ENCODE measurements at places on chromosomes 12 and 14. TPM values are rescaled to one million over a fixed set of nuclear protein-coding genes. Genes with fewer than 3 reads are reported as not detected.
A peak's percentile ranks its signal among the peaks of the same experiment; 100 is the strongest.

Gene CCDC196
- polyA plus RNA-seq = not detected

Gene DLK1
- not detected for polyA plus RNA-seq

Gene CLEC9A
- polyA plus RNA-seq = not detected

Gene FIGNL2
- 0.23 TPM for polyA plus RNA-seq

Gene PTGER2
- polyA plus RNA-seq = 9.1 TPM

Gene IQSEC3
- polyA plus RNA-seq = not detected

Gene SCARB1
- 5.0 TPM for polyA plus RNA-seq

Gene ACYP1
- 19.3 TPM for polyA plus RNA-seq

Gene CELA1
- not detected for polyA plus RNA-seq

Gene RNASE7
- not detected for polyA plus RNA-seq

Gene CLEC4A
- polyA plus RNA-seq = 0.62 TPM

Gene SERPINA9
- 0.31 TPM for polyA plus RNA-seq

Gene RNASE1
- polyA plus RNA-seq = not detected

Gene METTL3
- 28.6 TPM for polyA plus RNA-seq

Gene HOTAIR
- polyA plus RNA-seq = not detected

Gene CAPZA3
- polyA plus RNA-seq = not detected

GRCh38 chr12:6084261-6084968 lies 40.1 kb downstream of the VWF start:
- peak; percentile 79 for DNase-seq

- no peak for DNase-seq
These were observed 24.9 kb downstream of the CCDC88C start for GRCh38 chr14:91392623-91393303.

- no peak for DNase-seq
These were observed 30.7 kb downstream of the RBM19 start for GRCh38 chr12:113935459-113935858.

DNA sequence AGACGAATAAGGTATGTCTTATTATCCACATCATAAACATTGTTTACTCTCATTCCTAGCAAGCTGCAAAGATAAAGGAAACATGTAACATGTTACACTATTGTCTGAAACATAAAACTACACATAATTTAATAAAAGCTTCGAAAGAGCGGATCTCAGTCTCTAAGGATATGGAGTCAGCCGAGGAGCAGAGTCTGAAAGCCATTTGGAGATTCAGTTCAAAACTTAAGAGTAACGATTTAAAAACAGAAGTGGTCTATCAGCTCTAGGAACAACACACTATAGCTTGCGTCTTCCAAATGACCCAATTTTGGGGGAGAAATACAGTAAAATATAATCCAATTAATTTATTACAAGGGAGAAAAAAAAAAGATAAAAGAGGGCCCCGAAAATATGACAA lies 775 bp downstream of the NEMF start:
- DNase-seq = peak; percentile 48

GRCh38 chr12:47504775-47505446 lies 200.9 kb downstream of the RPAP3 start:
- DNase-seq = peak; percentile 88

- DNase-seq = peak; percentile 94
These were observed 8.4 kb upstream of the INF2 start for GRCh38 chr14:104680806-104681688.

DNA sequence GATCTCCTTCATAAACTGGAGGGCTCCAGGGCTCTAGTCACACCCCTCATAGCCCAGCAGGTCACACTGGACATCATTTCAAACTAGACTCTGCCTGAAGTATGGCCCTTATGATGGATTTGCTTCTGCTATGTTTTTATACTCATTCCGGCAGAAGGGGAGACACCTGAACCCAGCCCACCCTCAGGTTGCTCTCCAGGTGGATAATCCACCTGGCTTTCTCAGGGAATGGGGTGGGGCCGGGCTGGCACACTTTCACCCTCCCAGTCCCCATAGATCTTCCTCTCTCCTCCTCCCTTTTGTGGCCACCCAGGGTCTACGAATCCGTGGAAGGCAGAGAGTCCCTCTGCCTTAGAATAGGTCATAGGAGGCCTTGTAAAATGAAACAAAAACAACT lies 9.8 kb upstream of the KRT73 start:
- no peak for DNase-seq

DNA sequence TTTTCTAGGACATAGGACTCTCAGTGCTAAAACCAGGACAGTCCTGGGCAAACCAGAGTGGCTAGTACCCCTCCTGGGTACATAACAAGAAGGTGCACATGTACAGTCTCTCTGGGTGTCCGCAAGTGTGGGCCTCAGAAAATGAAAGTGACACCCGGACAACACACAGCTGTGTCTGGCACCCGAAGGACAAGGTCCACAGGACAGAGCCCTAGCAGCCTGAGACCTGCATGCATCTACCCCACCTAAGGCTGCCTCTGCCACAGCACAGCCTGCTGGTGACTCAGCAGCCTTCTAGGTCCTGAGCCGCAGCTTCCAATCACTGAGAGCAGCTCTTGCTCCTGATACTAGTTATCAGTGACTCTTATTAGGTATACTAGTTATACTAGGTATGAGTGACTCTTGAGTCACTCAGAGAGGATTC lies 784.1 kb upstream of the TBX3 start:
- peak; percentile 16 for DNase-seq

GRCh38 chr14:94636744-94637412 lies 24.7 kb downstream of the SERPINA3 start:
- peak; percentile 23 for DNase-seq

DNA sequence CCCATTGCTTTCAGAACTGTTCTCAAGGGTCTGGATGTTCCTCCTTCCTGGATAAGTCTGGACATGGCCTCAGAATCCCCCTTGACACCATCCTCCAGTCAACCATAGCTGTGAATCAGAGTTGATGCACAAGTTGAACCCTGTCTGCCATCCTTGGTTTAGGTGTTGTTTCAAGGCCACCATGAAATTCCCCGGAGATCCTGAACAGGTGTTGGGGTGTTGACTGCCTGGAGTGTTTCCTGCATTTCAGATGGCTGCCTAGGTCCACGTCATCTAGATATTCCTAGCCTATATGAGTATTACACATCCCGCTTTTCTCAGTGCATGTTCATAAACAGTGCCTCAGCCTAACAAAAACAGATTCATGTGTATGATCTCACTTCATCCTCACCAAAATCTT lies 86.7 kb upstream of the PWP1 start:
- DNase-seq = no peak

DNA sequence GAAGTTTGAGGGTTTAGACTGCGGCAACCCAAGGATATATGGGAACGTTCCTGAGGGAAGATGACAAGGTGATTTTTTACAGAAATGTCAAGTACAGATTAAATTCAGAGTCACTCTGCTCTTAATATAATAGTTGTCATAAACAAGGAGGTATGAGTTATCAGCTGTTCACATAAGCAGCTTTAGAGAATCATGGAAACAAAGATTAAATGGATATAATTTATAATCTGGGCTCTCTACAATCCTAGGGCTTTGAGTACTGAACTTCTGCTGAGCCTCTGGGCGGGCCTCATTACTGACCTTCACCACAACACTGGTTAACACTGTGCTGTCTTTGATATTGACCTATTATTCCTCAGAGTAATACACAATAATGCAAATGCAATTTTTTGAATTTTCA lies 577.8 kb downstream of the RPS29 start:
- DNase-seq = no peak

DNA sequence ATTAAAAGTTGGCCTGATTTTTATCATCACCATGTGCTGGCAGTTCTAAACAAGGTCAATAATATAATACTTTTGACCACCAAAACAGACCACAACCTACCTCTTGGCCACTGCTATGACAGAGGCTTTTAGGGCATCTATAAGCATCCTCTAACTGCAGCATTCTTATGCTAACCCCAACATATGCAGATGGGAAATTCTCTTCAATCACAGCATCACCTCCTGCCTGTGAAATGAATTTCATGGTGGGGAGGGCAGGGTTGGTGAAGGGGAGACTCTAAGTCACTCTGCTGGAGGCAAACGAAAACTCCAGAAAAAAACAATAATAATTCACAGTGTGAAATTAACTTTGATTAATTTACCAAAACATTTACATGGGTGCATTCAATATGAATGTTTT lies 78.8 kb upstream of the FAR2 start:
- no peak for DNase-seq

GRCh38 chr14:50007123-50007903 lies 109.1 kb downstream of the VCPKMT start:
- DNase-seq = no peak

GRCh38 chr12:72094490-72094889 lies 155.8 kb downstream of the TPH2 start:
- DNase-seq = no peak

DNA sequence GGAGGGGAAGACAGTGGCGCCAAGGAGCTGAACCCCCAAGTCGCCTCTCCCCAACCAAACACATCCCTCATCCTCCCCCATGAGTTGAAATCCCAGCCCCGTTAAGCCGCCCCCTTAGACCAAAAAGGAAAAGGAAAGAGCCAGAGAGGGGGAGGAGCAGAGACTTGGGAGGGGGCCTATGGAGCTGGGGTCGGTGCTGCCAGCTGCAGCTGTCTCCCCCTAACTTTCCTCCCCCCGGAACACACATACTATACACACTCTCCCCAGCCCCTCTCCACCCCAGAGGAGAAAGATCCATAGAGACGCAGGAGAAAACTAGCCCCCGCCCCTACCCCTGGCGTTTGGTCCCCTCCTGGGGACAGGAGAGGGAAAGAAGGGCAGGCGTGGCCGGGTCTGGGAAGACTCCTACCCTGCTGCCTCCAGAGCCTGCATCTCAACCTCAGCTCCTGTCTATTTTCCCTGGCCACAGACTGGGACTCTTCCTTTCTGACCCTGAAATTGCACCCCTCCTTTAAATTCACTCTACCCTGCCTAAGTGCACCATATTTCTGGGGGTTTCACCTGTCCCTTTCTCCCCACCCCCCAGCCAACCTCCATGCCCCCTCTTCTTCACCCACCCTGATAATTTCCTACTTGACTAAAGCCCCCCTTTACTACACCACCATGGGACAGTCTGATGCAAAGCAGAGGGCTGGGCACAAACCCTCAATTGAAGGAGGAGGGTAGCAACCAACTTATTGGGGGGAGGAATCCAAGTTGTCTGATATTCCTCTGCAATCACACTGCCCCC lies 1.7 kb upstream of the HOXC9 start:
- no peak for DNase-seq

DNA sequence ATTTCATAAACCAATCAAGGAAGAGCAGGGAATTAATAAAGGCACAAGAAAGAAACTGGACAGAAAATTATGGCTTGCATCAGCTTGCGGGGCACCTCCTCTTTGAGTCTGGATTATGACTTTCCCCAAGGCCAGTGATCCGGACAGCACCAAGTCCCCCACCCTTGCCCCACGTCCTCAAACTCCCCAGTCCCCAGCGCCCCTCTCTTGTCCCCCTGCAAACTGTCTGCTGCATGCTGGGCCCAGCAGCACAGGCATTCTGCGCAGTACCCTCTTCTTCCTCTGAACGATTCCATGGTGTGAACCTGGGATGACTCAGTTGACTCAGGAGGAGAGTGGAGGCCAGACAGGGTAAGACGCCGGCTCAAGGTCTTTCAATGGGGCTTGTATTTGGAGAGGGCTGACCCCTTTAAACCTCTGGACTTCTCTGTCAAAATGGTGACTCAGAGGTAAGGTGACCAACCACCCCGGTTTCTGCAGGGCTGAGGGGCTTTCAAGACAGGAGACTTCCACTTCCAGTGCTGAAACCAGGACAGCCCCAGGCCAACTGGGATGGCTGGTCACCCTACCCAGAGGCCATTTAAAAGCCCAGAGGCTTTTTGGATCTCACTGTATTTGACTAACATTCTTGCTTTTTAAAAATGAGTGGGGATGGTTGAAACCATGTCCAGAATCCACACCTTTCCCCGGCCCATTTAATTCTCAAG lies 13.5 kb downstream of the C14orf132 start:
- DNase-seq = peak; percentile 50

DNA sequence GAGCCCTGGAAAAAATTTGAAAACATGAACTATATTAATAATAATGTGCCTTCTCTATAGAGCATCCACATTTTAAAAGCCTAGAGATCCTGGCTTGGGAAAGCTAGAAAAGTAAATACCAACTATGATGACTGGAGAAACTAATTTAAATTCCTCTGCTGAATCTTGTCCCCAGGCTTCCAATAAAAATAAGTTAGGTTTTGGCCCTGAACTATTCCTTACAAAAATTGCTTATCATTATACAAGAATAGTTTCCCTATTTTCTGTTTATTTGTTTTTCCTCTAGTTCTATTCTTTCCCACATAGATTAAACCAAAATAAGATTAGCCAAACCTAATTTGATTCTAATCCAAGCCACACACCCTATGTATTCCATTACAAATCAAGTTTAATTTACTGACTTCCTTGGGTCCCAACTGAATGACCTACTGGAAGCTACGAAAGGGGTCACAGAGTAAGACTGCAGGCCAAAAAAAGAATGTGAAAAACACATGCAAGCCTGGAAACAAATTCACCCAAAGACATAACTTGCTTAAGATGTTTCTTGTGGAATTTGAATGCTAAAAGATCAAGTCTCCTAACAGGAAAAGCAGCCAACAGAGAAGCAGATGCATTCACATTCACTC lies 133.0 kb downstream of the PAWR start:
- DNase-seq = peak; percentile 8

- DNase-seq = no peak
These were observed 93.9 kb downstream of the FGD4 start for GRCh38 chr12:32493282-32493681.

DNA sequence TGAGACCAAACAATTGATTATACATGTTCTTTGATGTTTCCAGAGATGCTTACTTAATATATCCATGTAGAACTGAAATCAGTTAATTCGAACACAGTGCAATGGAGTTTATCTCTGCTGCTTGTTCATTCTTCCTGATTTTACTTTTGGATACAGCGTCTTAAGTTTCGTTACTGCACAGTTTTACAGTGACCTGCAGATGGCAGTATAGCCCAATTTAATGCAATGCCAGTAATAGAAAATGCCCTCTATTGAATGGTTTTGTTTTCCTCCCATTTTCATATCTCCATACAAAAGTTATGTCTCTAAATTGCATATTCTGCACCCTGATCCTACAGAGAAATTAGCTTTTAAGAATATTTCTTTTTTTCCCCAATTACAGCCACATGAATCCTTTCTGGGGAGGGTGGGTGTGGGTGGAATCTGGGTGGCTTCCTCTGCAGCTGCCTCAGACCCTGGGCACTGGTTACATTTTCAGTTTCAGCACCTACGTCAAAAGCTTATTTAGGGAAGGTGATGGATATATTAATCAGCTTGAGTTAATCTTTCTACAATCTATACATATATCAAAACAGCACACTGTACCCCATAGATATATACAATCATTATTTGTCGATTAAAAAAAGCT lies 101.1 kb upstream of the DCD start:
- DNase-seq = peak; percentile 62

GRCh38 chr14:101367421-101368261 lies 193.7 kb upstream of the DIO3 start:
- no peak for DNase-seq

- DNase-seq = peak; percentile 99
These were observed 50.9 kb upstream of the CCT2 start for GRCh38 chr12:69534389-69534822.

- no peak for DNase-seq
These were observed 22.8 kb downstream of the DDX24 start for GRCh38 chr14:94058128-94058673.

GRCh38 chr12:6928022-6928702 lies 403 bp downstream of the ATN1 start:
- peak; percentile 48 for DNase-seq

- no peak for DNase-seq
These were observed 1318.4 kb downstream of the TMEM121 start for GRCh38 chr14:106844608-106845285.

GRCh38 chr14:69654116-69654515 lies 42.7 kb downstream of the SUSD6 start:
- no peak for DNase-seq

- DNase-seq = no peak
These were observed 441.7 kb downstream of the FUT8 start for GRCh38 chr14:65854215-65854614.
